Osteoblast (primary cell): ENCODE measurements at places on chromosomes 6 and 20. TPM values are rescaled to one million over a fixed set of nuclear protein-coding genes. Genes with fewer than 3 reads are reported as not detected.

ENPP3 gene
- under 0.01 TPM in 1 of 2 replicates, not detected in the other for total RNA-seq

AVP gene
- not detected in 2 replicates for total RNA-seq

TXNDC5 gene
- 189 and 344 TPM in 2 replicates for total RNA-seq

RPS21 gene
- total RNA-seq, result 460 and 508 TPM in 2 replicates

LPA gene
- total RNA-seq, result not detected in 2 replicates

BFSP1 gene
- 1.8 and 2.9 TPM in 2 replicates for total RNA-seq

EPPIN gene
- total RNA-seq, result not detected in 2 replicates

MEI4 gene
- not detected in 2 replicates for total RNA-seq

TUBE1 gene
- total RNA-seq, result 49.6 and 49.8 TPM in 2 replicates

SMLR1 gene
- not detected in 2 replicates for total RNA-seq

COL12A1 gene
- 1,393 and 1,591 TPM in 2 replicates for total RNA-seq

SLC17A3 gene
- total RNA-seq, result not detected in 2 replicates
